ENCODE measurements at places on chromosomes 16 and 17.

DNA sequence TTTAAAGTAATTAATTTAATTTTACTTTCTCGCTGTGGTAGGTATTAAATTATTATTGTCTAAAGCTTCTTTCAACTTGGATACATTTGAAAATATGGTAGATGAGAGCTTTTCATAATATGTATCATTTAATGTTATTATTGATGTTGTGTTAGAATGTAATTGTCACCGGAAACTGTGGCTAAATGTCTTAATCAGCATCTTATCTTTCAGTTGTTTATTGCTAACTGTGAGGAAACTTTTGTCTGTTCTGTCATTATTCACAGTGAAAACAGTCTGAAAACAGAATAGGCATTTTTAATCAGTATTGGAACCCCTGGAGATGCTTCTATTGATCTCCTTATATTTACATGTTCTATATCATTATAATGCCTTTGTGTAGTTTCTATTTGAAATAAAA, 120.7 kb downstream of the STXBP4 start:
- DNase-seq, result no peak

GRCh38 chr17:33120103-33120502, 128.5 kb downstream of the SPACA3 start:
- DNase-seq, result no peak

DNA sequence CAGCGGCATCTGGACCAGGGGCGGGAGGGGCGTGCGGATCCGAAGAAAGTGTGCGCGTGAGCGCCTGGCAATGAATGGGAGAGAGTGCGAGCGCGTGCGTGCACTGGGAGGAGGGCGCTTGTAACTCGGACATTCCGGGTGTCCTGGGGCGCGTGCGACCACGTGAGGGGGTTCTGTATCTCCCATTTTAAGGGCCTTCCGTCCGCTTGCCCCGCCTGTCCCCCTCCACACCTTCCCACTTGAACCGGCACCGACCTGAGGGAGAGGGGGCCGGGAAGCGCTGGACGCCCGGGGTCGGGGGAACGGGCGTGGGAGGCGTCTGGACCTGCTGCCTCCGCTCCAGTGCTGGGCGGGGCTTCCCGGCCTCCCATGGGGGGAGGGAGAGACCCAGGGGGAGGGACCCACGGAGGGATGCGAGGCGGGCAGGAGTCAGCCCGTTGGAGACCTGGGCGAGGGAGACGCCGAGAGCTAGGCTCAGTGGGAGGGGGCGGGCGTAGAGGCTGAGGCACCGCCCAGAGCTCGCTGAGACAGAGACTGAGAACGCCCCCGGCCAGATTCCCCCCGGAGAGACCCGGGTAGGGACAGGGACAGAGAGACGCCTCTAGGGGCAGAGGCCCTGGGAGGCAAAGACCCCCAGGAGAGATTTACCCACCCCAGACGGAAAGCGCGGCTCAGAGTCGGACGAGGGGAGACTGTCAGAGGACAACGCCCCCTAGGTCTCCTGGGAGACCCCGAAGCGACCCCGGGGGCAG, at the start of gene KREMEN2:
Gene KREMEN2, plus strand, starts transcription at position 553 of the 752 bp plus-strand sequence. CDS start 246 bp downstream, outside the sequence.
- DNase-seq, result peak; percentile 36

GRCh38 chr17:49567871-49568694, 7.6 kb upstream of the NXPH3 start:
- peak; percentile 86 for DNase-seq

- DNase-seq, result no peak
These were observed 71.3 kb downstream of the MYH11 start for GRCh38 chr16:15785386-15786059.

- no peak for DNase-seq
These were observed 57.0 kb downstream of the GAS7 start for GRCh38 chr17:10141436-10141835.

DNA sequence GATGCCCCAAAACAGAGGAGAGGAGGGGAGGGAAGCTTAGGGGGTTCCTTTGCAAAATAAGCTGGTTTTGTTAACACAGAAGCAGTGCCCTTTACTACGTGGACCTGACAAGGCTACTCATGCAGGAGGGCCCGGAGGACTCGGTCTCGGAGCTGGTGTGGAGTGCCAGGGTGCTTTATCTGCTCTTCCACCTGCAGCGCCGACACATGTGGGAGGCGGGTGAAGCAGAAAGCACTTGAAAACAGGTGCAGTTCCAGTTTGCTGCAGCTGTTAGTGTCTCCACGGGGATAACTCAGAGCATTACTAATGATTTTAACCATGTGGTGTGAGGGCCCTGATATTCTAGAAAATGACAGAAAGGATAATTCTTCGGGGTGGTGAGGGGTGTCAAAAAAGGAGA, 35.0 kb upstream of the MNT start:
- DNase-seq, result no peak

DNA sequence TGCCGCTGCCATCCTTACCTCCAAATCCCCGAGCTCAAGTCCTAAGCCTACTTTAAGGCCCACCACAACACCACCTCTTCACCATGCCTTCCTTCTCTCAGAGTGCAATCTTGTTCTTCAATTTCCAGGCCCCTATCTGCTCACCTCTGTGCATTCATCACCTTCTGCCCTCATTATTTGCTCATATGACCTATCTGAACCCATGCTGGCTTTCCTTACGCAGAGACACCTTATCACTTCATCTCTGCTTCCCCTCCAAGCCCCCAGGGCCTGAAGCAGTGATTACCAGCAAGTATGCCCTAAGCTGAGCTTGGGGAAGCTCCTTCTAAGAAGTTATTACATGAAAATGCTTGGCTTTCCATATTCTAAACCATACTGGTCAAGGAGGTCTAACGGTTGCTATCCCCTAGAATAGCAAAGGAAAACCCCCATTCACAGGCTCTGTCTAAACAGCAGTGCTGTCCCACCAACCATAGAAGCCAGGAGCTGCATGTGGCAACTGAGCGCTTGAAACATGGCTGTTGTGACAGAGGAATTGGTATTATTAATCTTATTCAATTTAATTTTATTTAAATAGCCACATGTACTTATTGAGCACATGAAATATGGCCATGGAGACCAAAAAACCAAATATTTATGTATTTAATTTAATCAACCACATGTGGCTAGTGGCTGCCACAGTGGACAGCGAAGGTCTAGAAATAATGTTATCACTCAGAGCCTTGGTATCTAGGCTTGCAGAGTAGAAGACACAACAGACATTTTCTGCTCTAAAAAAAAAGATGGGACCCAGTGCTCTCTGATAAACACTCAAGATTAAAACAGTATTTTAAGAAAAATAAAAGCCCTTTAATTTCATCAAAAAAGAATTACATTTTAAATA, 13.9 kb downstream of the USP7 start:
- DNase-seq, result no peak

- no peak for DNase-seq
These were observed 13.5 kb upstream of the PRKAR1A start for GRCh38 chr17:68498479-68499326.

DNA sequence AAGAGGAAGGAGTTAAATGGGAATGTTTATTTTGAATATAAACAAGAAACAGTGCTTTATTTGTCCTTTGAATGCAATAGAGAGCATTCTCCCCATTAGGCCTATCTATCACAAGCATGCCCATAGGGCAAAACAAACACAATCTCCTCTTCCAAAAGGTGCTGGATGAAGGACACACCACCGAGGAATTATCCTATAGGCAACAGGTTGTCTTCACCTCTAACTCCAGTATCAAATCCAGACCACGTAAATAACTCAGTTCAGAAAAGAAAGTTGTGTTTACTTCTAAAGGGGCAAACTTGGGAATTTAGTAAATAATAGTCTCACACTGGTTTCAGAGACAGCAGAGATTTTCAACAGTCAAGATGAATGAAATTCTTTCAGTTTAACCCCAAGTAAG, 83.7 kb upstream of the CLEC18B start:
- DNase-seq, result no peak

DNA sequence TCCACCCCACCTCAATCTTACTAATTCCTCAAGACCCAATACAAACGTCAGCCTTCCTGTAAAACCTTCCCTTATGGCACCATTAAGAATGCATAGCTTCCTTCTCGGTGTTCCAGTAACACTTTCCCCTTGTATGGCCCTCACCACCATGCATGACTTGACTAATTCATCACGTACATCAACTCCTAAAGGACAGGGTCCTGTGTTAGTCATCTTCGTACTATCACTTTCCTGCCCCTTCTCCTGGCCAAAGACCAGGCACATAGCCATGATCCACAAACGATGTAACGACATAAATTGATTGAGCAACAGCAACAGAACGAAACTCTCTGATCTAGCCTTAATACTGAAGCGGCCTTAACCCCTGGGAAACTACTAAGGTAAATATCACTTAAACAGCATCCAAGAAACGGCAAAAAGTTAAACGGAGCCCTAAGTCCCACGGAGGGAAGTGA, 612 bp downstream of the PSMD12 start:
- DNase-seq, result no peak

DNA sequence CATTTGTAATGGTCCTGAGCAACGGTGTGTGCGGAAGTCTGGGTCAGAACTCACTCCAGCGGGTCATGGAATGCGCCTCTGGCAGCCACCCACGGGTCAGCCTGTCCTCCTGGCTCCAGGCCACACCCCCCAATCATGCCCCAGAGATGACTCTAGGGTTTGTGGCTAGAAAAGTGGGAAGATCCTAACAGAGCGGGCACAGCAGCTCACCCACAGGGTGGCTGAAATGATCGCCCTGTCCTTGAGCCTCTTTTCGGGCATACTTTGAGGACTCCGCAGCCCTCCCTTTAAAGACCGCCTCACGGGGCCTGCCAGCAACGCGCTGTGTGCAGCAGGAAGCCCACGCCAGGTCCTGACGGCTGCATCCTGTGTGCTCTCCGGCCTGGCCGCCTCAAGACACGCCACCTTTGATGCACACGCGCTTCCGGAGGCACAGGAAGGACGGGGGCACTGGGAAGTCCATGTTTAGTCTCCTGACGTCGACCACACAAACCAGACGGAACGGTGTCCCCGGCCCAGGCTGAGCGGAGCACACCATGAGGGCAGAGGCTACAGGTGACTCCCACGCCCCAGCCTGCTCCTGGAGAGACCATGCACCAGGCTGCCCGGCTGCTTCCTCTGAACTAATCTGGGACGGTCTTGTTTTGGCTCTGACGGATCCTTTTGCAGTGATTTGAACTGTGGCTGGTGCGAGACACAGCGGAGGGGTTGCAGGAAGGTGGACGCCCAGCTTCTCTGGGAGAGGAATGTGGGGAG, 92.9 kb downstream of the TBC1D16 start:
- peak; percentile 55 for DNase-seq

DNA sequence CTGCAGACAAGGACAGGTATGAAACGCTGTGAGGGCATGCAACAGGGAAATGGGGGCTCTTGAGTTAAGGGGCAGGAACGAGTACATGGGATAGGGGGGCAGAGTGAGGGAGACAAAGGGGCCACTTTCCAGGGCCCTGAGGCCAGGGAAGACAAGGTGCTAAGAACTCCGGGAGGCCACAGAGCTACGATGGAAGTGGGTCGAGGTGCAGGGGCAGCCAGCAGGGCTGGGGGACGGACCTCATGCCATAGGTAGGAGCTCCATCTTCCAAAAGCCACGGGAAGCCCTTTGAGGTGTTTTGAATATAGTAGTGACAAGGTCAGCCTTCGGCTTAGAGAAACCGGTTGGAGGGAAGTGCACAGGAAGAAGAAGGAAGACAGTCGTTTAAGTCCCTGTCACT, 35.6 kb downstream of the RBFOX3 start:
- DNase-seq, result no peak

GRCh38 chr17:80449930-80450576, 26.4 kb downstream of the NPTX1 start:
- DNase-seq, result no peak

- DNase-seq, result no peak
These were observed 18.1 kb downstream of the SOCS3 start for GRCh38 chr17:78341559-78342448.

- no peak for DNase-seq
These were observed 6.0 kb downstream of the SYNGR2 start for GRCh38 chr17:78174346-78174869.

- DNase-seq, result no peak
These were observed 202.4 kb downstream of the SEC14L1 start for GRCh38 chr17:77343031-77343800.

- no peak for DNase-seq
These were observed 14.0 kb downstream of the C16orf74 start for GRCh38 chr16:85736921-85737320.

DNA sequence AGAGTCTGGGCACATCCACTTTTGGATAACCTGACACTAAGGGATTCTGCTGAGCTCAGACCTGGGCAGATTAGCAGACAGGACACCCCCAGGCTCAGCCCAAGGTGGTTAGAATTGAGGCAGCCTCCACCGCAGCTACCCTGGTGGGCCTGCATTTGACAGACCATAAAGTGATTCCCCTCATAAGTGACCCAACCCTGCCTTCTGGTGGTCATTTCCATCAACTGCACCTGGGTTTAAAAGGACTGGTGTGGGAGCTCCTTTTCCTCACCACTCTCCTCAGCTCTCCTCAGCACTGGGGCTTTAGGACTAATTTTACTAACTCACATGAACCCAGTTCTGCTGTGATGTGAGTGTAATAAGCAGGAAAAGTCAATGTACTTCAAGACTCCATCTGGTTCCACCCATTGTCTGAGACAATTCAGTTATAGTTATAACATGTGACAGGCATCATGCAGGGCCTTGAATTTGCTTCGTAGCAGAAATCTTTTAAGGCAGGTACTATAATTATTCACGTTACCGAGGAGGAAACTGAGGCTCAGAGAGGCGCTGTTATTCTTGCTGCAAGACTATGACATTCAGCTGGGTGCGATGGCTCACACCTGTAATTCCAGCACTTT, 42.5 kb downstream of the MYH3 start:
- no peak for DNase-seq

GRCh38 chr17:60395508-60396065, 3.7 kb upstream of the USP32 start:
- no peak for DNase-seq

DNA sequence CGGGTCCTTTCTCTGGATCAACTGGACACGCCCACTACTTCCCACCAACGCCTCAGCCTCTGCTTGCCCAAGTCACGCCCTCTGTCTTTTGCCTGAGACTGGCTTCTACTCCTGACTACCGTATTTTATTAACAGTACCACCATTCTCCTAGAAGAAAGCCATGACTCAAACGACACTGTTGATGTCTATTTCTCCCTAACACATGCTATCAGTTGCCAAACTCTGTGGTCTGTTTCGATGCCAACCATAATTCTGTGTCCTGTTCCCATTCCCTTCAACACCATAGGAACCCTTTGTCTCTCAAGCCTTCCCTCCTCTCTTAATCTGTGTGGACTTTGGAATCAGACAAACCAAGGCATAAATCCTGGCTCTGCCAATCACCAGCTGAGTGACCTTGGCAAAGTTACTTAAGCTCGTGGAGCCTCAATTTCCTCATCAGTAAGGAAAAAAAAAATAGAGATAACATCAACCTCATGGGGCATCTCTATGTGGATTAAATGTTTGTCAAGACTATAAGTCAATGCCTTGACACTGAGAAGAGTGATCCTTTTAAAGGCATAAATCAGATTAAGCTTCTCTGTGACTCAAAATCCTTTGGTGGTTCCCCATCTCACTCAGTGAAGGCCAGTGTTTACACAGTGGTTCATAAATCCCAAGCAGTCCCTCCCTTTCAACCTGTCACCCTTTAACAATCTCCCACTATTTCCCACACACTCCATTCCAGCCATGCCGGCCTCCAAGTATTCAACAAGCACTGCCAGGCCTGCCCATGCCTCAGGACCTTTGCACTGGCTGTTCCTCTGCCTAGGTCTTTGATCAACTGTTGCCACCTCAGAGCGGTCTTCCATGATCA, 45.6 kb downstream of the ERN1 start:
- DNase-seq, result no peak
